Panc1 (cell line): ENCODE measurements at places on chromosomes 12 and 14. TPM values are rescaled to one million over a fixed set of nuclear protein-coding genes. Genes with fewer than 3 reads are reported as not detected.

DNA sequence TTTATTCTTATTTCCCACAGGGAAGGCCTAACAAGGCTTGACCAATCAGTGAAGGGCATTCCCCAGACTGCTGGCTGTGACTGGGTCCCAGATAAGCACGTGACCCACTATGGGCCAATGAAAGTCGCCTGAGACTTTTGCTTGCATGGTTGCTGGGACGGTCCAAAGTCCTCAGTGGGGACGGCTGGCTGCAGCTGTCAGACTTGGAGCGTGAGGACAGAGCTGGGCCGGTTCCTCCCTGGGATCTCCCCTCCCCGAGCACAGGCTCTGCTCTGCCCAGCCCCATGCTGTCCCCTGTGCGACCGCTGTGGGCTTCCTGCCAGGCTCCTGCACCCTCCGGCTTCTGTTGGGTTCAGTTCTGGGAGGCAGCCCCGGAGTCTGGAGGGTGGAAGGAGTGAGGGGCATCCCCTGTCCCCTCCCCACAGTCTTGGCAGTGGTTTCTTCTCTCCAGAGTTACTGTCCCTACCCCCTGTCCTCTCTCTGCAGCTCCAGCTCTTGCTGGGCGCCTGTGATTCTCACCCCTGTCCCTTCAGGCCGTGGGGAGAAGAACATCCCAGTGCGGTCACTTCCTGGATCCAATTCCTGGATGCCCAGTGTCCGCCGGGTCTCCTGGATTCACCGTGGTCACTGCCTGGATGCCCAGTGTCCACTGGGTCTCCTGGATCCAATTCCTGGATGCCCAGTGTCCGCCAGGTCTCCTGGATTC is 50.1 kb downstream of the GALNT9 start:
- DNase-seq = no peak

- DNase-seq = no peak
Observed at GRCh38 chr12:109291521-109292341, 17.4 kb downstream of the FOXN4 start.

DNA sequence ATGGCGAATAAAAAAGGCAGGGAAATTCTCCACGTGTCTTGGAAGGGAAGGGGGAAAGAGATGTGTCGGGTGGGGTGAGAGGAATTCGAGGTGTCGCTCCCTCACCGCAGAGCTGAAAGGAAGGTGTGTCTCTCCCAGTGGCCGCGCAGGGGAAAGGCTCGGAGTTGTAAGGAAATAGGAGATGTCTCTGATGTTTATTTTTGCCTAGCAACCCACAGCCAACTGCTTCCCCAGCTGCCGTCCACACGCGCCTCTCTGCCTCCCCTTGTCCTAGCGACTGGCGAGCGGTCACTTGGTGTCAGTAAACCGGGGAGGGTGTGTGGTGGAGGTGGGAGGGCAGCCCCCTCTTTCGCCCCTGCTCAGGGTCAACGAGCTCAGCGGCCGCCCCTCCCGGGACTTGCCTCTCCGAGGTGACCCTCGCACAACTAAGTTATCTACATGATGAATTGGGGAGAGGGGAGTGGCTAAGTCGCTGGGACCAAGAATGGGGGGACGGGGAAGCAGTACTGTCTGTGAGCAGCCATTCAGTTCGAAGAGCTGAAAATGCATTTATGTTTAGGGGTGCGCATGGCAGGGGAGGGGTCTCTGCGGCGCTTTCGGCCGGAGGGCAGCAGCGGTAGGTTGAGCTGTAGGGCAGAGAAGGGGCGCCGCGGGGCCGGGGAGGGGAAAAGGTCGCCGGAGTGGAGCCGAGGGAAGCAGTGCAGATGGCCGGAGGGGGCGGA is 585 bp upstream of the DYRK2 start:
- no peak for DNase-seq

- no peak for DNase-seq
Observed at GRCh38 chr14:86613126-86613525, 1083.2 kb downstream of the FLRT2 start.

GRCh38 chr14:86935241-86935885 is 1057.6 kb downstream of the GALC start:
- no peak for DNase-seq

- DNase-seq = no peak
Observed at GRCh38 chr12:71626098-71626497, 37.5 kb downstream of the ZFC3H1 start.

GRCh38 chr14:66041582-66041981 is 444.6 kb upstream of the CCDC196 start:
- no peak for DNase-seq

- DNase-seq = no peak
Observed at GRCh38 chr12:10175846-10176636, 2.8 kb upstream of the TMEM52B start.

- DNase-seq = no peak
Observed at GRCh38 chr12:65742018-65743010, 82.0 kb upstream of the HMGA2 start.

- no peak for DNase-seq
Observed at GRCh38 chr14:81521356-81521755, 12.3 kb downstream of the SEL1L start.

GRCh38 chr12:90991952-90992465 is 12.8 kb downstream of the EPYC start:
- no peak for DNase-seq

DNA sequence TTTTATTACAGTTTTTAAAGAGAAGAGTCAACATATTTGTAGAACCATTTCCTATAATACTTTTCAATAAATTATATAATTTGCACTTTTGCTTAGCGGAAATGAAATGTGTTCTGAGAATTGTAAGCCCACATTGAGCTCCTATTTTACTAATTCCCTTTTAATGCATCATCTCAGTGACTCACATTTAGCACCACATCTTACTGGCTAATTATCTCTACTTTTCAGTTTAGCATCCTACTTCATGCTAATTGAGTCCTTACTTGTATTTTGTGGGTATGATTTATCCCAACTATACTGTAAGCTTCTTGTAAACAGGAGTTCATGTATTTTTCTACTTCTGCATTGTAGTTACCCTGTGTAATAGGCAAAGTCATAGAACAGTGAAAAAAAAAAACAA is 67.5 kb downstream of the TMX1 start:
- DNase-seq = no peak

GRCh38 chr12:2415568-2415944 is 362.8 kb downstream of the CACNA1C start:
- no peak for DNase-seq

Gene DIP2B
- 30.2 TPM for total RNA-seq

Gene P3H3
- 11.0 TPM for total RNA-seq

Gene RNFT2
- total RNA-seq = 12.3 TPM

Gene KMT2D
- total RNA-seq = 64.7 TPM

Gene COCH
- total RNA-seq = 1.3 TPM

Gene GDF3
- not detected for total RNA-seq

Gene POLE2
- 17.4 TPM for total RNA-seq

Gene KRT75
- total RNA-seq = 0.15 TPM

Gene OR4N5
- not detected for total RNA-seq

Gene CFL2
- total RNA-seq = 79.7 TPM

Gene YEATS4
- total RNA-seq = 20.9 TPM
